ENCODE measurements at places on chromosomes 6 and 20.

DNA sequence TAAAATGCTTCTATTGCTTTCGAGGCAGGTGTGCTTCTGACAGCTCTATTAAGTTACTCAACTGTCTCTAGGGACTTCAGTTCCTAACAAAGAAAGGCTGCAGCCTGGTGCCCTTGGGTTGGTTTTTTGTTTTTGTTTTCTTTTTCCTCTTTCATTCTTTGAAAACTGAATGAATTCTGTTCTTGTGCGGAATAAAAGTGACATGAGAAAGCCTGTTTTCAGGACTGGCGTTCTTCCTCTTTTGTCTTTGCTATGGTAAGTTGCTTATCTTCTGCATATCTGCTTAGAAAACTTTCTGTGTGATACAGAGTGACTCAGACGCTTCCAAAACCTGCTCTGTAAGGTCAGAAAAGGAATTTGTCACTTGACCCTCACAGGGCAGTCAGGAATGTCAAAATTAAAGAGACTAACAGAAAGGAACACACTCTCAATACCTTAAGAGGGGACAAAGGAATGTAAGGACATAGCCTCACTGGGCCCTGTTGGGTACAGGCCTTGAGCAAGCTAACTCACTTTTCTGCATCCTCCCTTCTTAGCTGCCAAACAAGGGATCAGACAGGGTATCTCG, 56.2 kb upstream of the NHSL1 start:
- no peak for DNase-seq

DNA sequence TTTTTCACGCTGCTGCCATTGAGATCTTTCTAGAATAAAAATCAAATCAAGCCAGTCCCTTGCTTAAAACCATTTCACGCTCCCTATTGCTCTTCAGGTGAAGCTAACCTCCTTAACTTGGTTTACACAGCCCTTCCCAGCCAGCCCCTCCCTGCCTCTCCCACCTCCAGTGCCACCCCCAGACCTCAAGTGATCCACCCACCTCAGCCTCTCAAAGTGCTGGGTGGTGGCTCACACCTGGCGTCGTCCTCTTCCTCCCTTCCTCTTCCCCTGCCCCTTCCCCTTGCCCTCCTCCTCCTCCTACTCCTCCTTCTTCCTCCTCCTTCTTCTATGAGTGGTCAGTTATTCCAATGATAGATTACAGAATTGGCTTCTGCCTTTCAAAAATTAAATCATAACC, 42.9 kb downstream of the FAM209B start:
- no peak for DNase-seq

- no peak for DNase-seq
Measured at GRCh38 chr6:166496460-166496859, 90.0 kb downstream of the RAMACL start.

DNA sequence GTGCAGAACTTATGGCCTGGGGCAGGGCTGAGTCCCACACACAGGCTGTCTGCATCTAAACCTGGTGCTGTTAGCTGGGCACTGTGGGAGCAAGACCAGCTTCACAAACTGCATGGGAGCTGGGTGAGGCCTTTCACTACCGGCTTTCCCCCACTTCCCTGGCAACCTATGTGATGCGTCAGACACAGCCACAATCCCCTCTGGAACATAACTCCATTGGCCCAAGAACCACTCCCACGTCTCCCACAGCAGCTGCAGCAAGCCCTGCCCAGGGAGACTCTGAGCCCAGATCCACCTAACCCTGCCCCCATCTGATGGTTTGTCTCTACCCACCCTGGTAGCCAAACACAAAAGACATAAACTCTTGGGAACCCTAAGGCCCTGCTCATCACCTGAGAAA, 9.3 kb downstream of the WDR27 start:
- DNase-seq = no peak

DNA sequence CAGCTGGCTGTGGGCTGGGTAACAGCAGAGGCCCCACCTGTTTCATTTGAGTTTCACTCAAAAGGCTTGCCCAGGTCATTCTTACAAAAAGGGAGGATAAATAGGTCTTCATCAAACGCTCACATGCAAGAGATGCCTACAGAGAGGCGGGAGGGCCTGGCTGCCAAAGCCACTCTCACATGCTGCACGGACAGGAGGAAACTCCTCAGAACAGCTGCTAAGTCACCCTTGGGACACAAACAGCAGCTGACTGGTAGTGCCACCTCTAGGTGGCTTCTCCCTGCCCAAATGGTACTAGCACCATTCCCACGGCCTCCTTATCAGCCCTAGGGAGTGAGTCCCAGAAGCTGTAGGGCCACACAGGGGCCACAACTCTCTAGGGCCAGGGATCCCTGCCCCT, 23.8 kb downstream of the SLC22A23 start:
- DNase-seq = no peak

DNA sequence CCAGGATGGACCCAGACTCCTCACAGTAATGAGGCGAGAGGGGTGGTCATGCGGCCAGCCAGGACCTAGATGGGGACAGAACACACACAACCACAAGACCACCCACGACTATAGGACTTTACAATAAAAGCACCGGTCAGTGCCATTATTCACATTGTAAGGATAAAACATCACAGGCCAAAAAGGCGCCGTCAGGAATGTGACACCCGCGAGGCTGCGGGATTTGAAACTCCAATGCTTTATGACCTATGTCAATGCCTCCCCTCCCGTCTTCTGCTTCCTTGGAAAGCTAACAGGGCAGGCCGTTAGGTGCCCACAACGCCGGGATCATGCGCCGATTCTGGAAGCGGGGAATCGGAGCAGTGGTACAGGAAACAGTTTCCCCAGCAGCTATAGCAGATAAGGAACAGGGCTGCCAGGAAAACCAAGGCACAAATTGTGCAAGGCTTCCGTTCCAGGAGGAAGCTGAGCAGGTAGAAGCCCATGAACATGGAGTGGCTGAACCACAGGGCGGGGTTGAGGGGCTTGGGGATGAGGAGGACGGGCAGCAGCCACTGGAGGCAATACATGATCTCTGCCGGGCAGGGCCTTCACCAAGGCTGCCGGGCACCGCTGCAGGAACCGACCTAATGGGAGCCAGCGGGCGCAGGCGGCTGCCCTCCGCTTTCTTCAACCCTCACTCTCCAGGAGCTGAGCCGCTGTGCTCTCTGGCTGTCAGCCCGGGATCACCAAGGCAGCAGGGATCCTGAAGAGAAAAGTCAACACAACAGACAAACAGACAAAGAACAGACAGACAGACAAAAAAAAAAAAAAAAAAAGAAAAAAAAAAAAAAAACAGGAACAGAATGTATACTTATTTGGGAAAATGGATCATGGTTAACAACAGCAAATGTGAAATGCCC, 2.2 kb upstream of the NNAT start:
- DNase-seq = no peak

GRCh38 chr20:7214081-7214740, 446.7 kb downstream of the BMP2 start:
- DNase-seq = no peak

GRCh38 chr6:79810871-79811270, 136.5 kb downstream of the ELOVL4 start:
- DNase-seq = no peak

- no peak for DNase-seq
Measured at GRCh38 chr6:3193102-3193849, 34.2 kb downstream of the TUBB2B start.

DNA sequence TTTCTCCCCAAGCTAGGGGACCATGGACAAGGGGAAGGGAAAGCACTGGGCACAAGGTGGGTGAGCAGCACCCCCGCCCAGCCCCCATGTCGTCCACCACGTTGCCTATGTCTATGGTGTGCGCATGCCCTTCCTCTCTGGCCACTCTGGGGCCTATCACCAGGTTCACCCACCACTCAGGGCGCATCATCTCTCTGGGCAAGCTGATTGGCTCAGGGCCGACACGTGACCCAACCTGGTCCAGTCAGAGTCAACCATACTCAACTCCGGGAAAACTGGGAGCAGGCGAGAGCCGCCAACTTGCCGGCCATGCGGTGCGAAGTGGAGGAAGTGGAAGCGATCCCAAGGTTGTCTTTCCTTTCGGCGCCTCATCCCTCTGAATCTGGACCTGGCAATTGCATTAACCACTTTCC, 25.9 kb downstream of the ACSS1 start:
- no peak for DNase-seq

GRCh38 chr6:37265001-37265400, 7.1 kb upstream of the TMEM217 start:
- DNase-seq = no peak

DNA sequence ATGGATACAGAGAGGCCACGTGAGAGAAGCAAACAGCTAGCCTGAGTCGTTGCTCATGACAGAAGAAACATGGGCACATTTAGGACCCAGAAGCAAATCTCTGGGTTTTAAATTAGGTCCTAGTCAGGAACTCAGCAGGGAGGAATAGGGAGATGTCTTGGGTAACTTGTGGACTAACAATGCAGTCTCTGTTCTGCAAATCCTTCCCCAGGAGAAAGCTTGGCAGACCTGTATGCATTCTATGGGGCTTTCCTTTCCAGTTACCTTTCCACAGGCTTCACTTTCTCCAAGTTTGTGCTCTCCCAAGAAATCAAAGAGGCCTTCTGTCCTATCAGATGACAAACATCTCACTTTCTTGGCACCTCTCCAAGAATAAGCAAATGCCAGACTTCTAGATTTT, 47.2 kb upstream of the PLCB4 start:
- DNase-seq = no peak

DNA sequence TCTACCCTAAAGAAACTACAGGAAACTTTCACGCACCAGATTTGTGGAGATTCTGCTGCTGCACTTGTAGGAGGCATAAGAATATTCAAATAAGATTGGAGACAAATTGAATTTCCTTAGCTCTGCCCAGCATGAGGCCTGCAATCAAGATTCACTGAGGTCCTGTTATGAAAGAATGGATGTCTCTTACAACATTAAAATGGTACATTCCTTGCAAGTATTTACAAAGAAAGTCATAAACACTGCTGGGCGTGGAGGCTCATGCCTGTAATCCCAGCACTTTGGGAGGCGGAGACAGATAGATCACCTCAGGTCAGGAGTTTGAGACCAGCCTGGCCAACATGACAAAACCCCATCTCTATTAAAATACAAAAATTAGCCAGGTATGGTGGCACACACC, 74.0 kb upstream of the MAP3K4 start:
- DNase-seq = no peak

- DNase-seq = no peak
Measured at GRCh38 chr20:24507182-24507853, 37.9 kb downstream of the SYNDIG1 start.

DNA sequence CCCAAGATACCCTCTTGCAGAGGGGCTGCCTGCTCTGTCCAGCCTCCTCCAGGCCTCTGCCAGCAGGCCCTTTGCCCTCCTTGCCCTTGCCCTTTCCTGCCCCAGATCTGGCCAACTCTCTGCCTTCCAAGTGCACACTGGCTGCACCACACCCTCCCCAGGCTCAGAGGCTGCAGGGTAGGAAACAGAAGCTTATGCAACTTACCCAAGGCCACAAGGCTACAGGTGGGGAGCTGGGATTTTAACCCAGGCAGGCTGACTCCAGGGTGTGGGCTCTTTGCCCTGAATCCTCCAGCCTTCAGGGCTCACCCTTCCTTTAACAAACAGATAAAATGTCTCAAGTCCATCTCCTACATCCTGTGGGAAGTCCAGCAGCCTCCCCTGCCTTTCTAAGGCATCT, 14.5 kb upstream of the TRAF3IP2 start:
- no peak for DNase-seq
